Mammary epithelial cell (primary cell): ENCODE measurements at places on chromosomes 1 and 21.

DNA sequence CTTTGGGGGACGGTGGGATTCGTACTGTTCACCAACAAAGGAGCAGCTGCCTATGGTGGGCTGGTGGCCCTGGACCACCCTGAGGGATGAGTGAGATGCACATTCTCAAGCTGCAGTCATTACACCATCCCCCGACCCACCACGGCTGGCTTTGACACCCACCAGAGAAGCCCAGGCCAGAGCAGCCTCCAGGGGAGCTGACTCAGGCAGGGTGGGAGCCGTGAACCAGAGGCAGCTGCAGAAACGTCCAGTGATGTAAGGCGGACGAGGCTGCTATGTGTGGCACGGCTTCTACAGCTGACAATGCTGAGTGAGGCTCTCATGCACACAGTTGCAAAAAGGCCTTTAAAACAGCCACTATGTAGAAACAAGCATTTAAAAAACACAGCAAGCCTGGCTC is 40.1 kb downstream of the CHAF1B start:
- no peak for DNase-seq

DNA sequence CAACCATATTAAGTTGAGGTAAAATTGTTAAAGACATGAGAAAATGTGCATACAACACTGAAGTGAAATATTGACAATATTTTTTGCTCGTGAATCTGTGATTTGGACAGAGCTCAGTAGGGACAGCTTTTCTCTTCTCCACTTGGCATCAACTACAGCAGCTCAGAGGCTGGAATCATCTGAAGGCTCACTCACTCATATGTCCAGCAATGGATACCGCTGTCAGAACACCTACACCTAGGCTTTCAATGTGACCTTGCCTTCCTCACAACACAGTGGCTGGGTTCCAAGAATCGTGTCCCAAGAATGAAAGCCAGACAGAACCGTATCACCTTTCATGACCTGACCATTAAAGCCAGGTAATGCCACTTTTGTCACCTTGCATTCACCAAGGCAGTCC is 115.2 kb downstream of the NRIP1 start:
- no peak for DNase-seq

DNA sequence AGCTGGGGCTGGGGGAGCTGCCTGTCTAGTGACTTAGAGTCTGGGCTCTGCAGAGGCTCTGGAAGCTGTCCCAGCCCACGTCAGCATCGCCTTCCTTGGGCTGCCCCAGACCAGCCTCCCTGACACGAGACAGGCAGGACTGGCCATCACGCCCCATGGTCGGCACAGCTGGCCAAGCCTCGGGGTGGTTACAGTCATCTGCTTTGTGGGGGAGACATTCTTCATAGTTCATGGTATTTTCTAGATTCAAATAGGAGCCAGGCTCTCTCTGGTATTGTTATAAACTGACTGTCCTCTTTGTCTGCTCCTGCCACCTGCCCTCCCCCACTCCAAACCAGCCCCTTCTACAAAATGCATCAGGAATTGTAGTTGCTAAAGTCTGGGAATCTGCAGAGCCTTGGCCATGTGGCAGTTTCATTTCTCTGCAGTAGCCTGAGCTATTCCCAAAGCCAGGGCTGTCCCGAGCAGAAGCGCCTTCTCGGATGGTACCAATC is 29.4 kb downstream of the OLFML2B start:
- no peak for DNase-seq

DNA sequence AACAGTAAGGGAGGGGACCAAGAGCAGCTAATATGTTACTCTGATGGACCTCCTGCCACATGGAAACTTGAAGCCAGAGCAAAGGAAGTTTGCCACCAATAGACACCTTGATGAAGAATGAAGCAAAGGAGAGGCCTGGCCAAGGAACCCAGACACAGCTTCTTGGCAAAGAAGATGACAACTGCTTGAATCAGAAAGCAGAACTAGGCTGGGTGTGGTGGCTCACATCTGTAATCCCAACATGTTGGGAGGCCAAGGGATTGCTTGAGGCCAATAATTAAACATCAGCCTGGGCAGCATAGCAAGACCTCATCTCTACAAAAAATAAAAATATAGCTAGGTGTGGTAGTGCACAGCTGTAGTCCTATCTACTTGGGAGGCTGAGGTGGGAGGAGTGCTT is 31.7 kb upstream of the CAPZB start:
- no peak for DNase-seq

DNA sequence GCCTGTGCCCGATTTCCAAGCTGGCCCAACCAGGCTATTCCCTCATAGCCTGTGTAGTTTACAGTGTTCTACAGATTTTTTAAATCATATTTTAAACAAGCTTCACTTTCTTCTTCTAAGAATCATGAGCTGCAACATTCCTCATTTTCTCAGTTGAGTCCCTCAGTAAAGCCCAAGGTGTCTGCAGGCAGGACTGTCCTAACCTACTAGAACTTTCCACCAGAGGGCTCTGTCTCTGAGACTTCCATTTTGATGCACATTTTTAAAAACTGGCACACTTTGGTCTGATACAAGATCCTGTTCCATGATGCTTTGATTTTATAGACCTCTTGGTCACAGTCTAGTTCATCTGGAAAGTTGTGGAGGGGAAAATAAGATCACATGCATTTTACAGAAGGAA is 21.6 kb upstream of the SLAMF6 start:
- DNase-seq, result no peak
